ENCODE measurements at places on chromosomes 5 and 9.

GRCh38 chr9:127844821-127845359 lies 9.6 kb downstream of the ENG start:
- no peak for DNase-seq

DNA sequence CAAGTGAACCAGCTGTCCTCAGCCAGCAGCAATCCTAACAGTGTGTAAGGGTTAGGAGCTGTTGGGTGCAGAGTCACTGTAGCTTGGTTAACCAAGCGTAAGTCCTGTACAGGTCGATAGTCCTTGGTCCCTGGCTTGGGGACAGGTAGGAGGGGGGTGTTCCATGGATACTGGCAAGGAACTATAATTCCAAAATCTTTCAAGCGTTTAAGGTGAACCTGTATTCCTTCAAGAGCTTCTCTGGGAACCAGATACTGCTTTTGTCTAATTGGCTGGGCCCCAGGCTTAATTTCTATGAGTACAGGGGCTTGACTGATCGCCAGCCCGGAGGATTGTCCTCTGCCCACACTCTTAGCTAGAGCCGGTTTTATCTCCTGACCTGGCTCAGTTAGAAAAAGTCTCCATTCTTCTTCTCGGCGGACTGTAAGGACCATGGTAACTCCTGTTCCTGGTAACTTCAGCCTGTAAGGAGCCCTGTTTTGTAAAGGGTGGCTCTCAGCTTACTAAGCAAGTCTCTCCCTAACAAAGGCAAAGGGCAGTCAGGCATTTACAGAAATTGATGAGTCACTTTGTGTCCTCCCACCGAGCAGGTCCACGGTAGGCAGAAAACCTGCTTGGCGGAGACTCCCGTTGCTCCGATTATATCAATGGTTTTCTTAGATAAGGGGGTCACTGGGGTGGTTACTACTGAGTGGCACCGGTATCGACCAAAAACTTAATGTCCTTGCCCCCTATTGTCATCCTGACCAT lies 6.0 kb upstream of the ZNF354C start:
- no peak for DNase-seq

GRCh38 chr5:7533941-7534340 lies 138.0 kb downstream of the ADCY2 start:
- DNase-seq, result no peak

DNA sequence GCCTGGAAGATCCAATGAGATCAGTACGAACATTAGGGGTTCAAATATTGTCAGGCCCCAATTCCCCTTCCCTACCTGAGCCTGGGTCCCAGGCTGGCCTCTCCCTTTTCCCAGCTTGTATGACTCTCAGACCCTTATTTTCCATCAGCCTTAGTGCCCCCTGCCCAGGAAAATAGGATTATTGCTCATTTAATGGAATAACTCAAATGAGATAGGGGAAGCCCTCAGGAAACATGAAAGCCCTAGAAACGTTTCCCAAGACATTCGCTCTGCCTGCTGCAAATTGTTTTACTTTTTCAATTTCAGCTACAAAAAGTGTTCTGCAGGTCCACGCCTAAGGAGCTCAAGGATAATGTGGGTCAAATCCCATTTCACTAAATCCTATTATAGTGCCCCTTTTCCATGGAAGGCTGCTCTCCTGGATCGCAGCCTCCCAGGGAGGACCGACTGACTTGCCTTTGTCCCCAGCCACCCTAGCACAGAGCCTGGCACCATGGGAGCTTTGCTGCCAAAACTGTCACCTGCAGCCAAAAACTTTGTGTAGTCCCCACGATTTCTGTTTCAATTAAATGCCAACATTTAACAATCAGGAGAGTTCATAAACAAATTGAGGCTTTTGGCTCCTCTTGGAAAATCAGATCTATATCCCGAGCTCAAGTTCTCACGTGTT lies 46.9 kb downstream of the THOC3 start:
- DNase-seq, result no peak

- no peak for DNase-seq
Measured at GRCh38 chr5:126912616-126913200, 117.7 kb downstream of the MARCHF3 start.
